Common myeloid progenitor, CD34-positive (primary cell): ENCODE measurements at places on chromosomes 1 and 21.

GRCh38 chr1:25587290-25587689 is 29.3 kb upstream of the MAN1C1 start:
- no peak for DNase-seq

- DNase-seq, result no peak
Measured at GRCh38 chr1:229098903-229099578, 171.9 kb upstream of the RAB4A start.

GRCh38 chr1:6246497-6247467 is 2.8 kb downstream of the HES3 start:
- peak; percentile 87 for DNase-seq

- no peak for DNase-seq
Measured at GRCh38 chr1:32878637-32879041, 7.7 kb upstream of the HPCA start.

DNA sequence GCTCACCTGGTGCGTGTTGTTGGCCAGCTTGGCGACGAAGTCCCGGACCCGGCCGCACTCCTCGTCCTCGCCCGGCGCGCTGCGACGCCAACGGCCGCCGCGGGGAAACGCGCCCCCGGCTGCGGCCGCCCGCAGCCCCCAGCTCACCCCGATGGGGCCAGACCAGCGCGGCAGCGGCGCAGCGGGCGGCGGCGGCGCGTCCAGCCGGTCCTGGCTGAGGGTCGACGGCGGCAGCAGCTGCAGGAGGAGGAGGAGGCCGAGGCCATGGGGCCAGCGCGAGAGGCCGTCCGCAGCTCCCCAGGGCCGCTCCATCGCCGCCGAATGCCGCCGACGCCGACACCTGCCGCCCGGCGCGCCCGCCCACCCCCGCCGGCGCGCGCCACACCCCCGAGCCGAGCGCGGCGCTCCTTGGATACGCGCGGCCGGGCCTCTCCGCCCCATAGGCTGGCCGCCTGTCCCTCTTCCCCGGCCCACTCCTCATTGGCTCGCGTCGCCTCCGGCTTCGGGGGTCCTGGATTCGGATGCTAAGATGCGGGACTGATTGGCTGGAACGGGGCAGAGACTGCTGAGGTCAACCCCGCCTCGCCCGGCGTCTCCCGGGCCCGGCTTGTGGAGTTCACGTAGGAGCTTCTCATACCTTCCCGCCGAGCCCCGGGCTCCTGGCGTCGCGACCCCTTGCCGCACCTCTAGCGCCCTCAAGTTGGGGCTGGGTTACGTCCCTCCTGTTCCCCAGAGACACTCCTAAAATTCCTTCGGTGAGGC is at the start of gene SORT1:
TSS of gene SORT1 (minus strand) at position 338 of the 762 bp plus-strand sequence. CDS start at position 312, 26 bp downstream.
- peak; percentile 88 for DNase-seq

DNA sequence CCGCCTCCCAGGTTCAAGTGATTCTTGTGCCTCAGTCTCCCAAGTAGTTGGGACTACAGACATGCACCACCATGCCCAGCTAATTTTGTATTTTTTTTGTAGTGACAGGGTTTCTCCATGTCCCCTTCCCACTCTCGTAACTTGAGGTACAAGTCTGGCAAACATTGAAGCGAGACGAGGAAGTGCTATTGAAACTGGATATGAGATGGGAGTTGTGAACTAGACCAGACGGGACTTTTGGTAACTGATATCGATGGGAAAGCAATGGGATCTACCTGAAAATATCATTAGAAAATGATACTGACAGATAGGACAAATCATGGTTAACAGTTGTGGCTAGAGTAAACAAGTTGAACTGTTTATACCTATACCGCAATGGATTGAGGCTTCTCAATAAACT is 95.2 kb upstream of the TRABD2B start:
- DNase-seq, result no peak

GRCh38 chr1:94107141-94107540 is 13.8 kb downstream of the ABCA4 start:
- no peak for DNase-seq

GRCh38 chr1:240136402-240136801 is 44.7 kb downstream of the FMN2 start:
- no peak for DNase-seq

- DNase-seq, result no peak
Measured at GRCh38 chr1:10598389-10598702, 123.6 kb downstream of the PEX14 start.

GRCh38 chr1:174072581-174072980 is 50.4 kb upstream of the RC3H1 start:
- no peak for DNase-seq

- DNase-seq, result no peak
Measured at GRCh38 chr1:25550683-25551310, 7.4 kb downstream of the LDLRAP1 start.

- no peak for DNase-seq
Measured at GRCh38 chr1:188061881-188062280, 1233.1 kb downstream of the PLA2G4A start.

DNA sequence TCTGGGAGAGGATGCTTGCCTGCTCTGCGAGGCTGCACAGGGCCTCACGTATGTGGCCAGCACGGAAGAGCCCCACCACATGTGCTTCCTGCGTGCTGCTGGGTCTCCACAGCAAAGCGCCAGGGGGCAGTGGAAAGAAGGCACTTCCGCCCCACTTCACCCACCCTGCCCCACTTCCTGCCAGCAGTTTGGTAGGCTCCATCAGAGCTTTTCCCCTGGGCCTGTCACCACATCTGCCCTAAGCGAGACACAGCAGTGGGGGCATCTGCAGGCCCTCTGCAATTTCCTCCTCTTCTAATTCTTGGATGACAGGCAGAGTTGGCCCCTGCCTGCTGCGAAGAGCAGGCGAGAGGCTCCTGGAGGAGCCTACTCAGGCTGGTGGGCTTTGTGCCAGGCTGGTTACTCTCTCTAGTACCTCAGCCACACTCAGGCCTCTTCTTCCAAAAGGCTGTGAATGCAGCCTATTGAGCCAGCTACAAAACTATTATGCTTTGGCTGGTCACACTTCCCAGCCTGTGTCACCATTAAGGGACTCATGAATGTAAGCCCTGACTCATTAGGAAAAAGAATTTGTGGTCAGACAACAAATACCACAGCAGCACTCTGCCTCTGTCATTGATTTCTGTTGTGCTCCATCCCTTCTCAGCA is 25.0 kb downstream of the CD244 start:
- peak; percentile 99 for DNase-seq

- peak; percentile 98 for DNase-seq
Measured at GRCh38 chr1:244354810-244355278, 96.9 kb downstream of the ADSS2 start.

- no peak for DNase-seq
Measured at GRCh38 chr1:109904105-109904817, 6.4 kb upstream of the CSF1 start.
